Stimulated activated CD8-positive, alpha-beta memory T cell treated with anti-CD3 and anti-CD28 coated beads, Interleukin-4, amount 100 ng/mL, for 1 hour (primary cell): ENCODE measurements at places on chromosomes 1 and 21.

GRCh38 chr1:4172644-4173599 lies 272.9 kb upstream of the C1orf174 start:
- DNase-seq = no peak

GRCh38 chr1:94906382-94906781 lies 20.5 kb downstream of the CNN3 start:
- DNase-seq = no peak

- no peak for DNase-seq
These were observed 89.1 kb upstream of the ERRFI1 start for GRCh38 chr1:8115031-8115768.

DNA sequence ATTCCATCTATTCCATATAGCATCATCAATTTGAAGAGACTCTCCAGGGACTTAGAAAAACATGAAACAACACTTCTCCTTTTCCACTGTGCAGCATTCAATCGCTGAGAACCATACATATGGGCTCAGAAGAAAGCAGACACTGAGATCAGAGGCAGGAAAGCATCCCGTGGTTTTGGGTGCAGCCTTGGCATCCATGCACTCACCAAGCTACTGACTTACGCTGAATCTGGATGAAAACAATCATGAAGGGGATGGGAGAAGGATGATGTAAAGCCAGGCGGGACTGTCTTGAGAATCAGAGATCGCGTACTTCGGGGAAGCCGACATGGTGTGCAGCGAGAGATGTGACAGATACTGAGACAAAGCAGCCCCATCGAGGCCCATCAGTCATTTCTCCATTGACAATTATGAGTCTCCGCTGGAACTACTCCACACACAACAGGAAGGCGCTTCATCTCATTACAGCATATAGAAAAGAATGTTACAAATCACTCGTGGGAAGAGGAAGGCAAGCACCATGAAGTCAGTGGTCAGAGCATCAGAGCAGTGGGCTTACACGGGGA lies 2.3 kb upstream of the TIAM1 start:
- DNase-seq = no peak

GRCh38 chr21:41304068-41304720 lies 12.4 kb upstream of the FAM3B start:
- DNase-seq = no peak

DNA sequence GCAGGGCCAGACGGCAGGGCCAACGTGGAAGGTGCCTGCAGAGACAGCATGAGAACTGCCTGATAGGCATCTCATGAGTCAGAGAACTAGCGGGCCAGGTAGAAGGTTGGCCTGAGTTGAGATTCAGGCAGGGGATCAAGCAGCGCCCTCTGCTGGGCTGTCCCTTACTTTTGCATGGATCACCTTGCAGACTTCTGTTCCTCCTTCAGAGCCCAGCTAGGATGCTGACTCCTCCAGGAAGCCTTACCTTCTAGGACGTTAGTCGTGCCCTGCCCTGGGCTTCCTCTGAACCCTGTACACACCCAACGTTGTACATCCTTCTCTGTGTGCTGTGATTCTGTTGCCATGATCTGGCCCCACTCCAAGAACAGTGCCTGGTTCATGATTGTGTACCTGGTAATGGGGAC lies 231.3 kb upstream of the VAMP3 start:
- no peak for DNase-seq
